Stimulated activated naive CD4-positive, alpha-beta T cell treated with Interleukin-2 at 50 U/mL for 16 hours (primary cell): ENCODE measurements at places on chromosomes 16 and 17.

- DNase-seq: peak; percentile 56
These were observed at the start of gene ZNF768 for GRCh38 chr16:30526137-30526822. Gene ZNF768, minus strand, starts transcription at chr16:30526566. Its CDS starts 153 bp downstream, at chr16:30526413.

DNA sequence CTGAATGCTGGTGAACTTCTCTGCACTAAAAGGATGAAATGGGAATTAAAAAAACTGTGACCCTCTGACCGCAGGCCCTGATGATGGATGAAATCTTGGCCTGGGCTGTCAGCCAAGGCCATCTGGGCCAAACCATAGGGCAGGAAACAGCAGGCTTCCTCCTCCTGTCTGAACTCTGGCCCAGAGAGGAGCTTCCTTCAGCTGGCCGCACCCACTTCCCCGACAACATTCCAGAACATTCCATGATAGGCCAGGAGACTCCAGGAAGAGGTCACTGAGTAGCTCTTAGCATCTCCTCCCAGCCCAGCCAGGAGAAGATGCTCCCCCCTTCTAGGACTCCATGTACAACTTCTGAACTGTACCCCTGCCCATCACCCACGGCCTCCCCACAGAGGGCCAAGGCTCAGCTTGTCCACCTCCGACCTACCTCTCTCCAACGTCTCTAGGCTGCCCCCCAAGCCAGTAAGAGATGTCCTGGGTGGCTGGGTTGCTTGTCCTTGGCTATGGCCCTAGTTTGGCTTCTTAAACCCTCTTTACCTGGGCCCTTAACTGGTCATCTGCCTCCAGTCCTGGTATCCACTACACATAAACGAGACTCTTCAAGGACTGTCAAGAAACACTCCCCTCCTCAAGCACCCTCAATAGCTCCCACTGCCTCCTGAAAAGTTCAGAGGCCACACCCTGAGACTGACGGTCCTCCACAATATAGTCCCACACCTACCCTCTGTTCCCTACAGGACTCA lies 1.7 kb downstream of the RPH3AL start:
- DNase-seq: no peak

GRCh38 chr17:3688852-3689261 lies 7.1 kb downstream of the P2RX5 start:
- DNase-seq: no peak

- no peak for DNase-seq
These were observed 43.8 kb upstream of the ATP2A3 start for GRCh38 chr17:4008082-4008435.

DNA sequence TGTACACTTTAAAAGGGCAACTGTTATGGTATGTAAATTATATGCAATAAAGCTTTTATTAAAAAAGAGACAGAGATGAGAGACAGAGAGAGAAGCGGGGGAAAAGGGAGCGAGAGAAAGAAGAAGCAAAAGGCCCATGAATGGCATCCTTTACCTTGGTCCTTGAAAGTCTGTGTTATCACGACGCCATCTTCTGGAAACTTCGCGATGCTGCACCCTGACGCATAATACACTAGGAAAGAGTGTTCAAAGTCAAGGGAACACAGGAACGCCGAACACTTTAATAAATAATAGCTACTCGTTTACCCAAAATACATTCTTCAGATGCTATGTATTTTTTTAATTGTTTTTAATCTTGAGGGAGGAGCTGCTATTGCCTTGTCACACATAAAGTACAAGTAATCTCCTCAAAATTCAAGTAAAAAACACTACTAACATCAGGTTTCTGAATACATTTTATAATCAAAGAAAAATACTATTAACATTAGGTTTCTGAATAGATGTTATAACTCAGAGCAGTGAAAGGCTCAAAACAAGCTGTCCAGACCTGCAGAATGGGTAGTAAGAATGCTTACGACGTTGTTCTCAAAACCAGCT lies 23.0 kb upstream of the SLC38A8 start:
- no peak for DNase-seq

DNA sequence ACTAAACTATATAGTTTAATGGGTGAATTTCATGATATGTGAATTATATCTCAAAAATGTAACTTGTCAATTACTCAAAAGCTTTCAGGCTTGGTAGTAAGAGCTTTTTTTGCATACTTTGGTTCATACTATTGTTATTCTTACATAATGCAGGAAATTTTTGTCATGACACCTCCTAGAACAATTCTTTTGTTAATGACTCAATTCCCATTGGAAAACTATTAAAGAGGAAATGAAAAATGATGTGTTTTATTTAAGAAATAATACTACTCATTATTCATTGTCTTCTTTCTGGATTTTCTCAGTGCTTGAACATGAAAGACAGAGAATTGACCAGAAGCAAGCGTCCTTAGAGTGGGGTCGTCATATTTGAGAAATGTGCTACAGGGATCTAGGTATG lies 196.4 kb upstream of the KCNJ16 start:
- no peak for DNase-seq

GRCh38 chr17:14921936-14922335 lies 343.2 kb downstream of the PMP22 start:
- DNase-seq: no peak

DNA sequence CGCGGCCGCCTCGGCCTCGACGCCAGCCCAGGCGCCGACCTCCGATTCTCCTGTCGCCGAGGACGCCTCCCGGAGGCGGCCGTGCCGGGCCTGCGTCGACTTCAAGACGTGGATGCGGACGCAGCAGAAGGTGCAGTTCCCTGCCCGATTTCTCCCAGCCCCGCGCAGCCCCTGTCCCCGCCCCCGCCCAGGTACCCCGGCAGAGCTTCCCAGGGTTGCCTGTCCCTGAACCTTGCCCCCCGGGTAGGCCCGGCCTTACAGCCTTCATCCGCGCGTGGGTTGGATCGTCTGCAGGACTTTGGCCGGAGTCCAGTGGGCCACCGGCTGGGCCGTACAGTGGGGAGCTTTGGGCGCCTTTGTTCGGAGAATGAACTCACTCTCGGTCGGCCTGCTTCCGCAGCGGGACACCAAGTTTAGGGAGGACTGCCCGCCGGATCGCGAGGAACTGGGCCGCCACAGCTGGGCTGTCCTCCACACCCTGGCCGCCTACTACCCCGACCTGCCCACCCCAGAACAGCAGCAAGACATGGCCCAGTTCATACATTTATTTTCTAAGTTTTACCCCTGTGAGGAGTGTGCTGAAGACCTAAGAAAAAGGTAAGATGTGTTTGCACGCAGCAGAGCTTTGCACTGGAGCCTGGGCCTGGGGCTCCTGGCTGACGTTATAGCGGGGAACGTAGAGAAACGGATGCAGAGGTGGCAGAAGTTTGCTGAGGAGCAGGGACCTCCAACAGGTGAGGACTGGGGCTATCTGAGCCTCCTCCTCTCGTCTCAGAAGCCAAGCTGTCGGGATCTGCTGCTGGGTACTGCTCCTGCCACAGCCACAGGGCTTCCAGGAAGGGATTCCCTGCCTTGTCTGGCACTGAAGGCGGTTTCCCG lies 593 bp downstream of the GFER start:
- no peak for DNase-seq

DNA sequence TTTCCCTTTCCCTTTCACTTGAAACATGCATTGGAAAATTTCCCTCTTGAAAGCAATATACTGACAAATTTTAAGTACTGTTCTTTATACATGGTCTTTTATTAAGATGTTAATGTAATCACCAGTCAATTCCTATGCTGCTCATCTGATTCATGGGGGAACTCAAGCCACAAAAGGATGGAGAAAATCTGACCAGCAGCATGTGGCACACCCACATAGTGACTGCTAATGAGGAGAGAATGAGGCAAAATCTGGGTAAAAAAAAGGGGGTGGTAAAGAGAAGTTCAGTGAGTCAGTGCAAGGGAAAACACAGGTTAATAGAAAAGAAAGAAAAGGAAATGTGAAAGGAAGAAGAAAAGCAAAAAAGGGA lies 11.3 kb downstream of the RFFL start:
- DNase-seq: no peak

- no peak for DNase-seq
These were observed 19.9 kb downstream of the LDHD start for GRCh38 chr16:75096656-75097055.

DNA sequence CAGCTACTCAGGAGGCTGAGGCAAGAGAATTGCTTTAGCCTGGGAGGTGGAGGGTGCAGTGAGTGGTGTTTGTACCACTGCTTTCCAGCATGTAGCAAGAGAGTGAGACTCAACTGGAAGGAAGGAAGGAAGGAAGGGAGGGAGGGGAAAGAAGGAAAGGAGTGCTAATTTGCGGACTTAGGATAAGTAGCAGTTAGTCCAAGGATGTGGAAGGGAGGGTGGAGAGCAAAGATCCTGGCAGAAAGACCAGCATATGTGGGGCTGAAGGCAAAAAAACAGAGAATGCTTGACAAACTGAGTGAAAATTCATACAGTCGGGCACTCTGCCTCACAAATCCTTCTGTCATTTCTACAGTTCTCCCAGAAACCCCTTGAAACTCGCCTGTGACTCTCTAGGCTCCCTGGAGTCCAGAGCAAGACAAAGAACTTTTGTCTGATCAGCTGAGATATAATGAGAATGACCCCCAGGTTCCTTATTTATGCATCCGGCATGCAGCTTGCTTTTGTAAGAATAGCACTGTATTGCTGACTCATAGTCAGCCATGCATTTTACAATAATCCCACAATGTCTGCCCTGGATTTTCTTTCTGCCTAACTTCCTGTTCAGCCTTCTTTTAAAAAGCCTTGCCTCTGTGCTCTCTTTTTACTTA lies 31.5 kb downstream of the CDK5RAP3 start:
- DNase-seq: no peak

DNA sequence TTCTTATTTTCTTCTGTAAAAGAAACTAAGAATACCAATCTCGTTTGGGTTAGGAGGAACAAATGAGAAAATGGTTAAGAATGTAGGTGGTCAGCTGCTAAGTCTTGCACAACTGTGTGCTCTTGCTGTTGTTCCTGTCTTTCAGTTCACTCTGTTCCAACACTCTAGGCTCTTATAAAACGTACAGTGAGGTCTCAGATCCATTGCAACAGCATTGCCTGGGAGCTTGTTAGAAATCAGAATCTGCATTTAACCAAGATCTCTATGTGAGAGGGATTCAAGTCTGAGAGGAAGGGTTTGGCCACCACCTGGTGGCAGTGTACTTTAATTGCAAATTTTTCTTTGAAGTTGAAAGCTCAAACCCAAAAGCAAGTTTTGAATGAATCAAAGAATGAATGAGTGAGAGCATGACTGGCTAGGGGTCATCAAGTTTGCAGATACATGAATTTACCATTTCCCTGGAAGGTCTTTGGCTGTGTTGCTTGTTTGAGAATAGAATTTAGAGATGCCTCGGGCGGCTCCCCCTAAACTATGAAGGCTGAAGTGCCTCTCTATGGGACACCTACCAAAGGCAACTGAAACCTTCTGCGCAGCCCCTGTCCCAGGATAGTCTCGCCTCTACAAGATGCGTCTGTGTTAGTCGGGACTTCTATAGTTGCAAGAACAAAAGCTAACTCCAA lies 2.5 kb downstream of the ALOX15B start:
- DNase-seq: peak; percentile 2

GRCh38 chr17:38560503-38561318 lies 45.0 kb downstream of the SRCIN1 start:
- no peak for DNase-seq

GRCh38 chr16:79618692-79619050 lies 18.1 kb upstream of the MAF start:
- peak; percentile 81 for DNase-seq

GRCh38 chr16:57530522-57531252 lies 5.7 kb downstream of the CCDC102A start:
- no peak for DNase-seq

GRCh38 chr17:2025622-2026309 lies 632 bp upstream of the RTN4RL1 start:
- DNase-seq: no peak

DNA sequence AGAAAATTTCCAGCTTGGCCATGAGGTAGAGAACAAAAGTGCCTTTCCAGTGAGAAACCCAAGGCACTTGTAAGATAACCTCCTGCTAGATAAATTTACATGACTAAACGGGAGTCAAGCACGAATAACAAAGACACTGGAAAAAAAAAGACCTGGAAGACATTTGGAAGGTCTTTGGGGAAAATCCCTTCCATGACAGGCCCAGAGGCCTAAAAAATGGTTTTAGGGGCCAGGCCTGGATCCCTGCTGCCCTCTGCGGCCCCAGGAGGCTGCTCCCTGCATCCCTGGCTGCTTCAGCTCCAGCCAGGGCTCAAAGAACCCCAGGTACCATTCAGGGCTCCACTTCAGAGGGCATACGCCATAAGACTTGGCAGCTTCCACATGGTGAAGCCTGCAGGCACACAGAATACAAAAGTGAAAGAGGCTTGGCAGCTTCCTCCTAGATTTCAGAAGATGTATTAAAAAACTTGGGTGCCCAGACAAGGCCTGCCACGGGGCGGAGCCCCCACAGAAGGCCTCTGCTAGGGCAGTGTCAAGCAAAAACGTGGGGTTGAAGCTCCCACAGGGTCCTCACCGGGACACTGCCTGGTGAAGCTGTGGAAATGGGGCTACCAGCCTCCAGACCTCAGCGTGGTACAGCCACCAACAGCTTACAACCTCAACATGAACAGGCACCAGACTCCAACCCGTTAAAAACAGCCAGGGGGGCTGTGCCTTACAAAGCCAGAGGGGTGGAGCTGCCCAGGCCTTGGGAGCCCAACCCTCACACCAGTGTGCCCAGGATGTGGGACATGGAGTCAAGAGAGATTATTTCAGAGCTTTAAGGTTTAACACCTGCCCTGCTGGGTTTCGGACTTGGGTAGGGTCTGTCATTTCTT lies 77.1 kb downstream of the SDK2 start:
- no peak for DNase-seq

DNA sequence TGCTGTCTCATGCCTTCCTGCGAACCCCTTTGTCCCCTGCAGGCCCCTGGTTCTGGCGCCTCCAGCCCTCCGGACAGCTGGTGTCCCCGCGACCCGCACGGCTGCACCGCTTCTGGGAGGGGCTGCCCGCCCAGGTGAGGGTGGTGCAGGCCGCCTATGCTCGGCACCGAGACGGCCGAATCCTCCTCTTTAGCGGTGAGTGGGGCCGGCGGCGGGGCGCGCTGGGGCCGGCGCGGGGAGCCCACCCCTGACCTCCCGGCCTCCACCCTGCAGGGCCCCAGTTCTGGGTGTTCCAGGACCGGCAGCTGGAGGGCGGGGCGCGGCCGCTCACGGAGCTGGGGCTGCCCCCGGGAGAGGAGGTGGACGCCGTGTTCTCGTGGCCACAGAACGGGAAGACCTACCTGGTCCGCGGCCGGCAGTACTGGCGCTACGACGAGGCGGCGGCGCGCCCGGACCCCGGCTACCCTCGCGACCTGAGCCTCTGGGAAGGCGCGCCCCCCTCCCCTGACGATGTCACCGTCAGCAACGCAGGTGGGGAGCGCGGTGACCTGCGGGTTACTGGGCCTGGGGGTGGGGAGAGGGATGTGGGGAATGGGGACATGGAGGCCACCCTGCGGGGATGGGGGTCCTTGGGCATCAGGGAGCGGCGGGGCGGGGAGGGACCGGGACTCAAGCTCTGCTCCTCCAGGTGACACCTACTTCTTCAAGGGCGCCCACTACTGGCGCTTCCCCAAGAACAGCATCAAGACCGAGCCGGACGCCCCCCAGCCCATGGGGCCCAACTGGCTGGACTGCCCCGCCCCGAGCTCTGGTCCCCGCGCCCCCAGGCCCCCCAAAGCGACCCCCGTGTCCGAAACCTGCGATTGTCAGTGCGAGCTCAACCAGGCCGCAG lies 7.1 kb upstream of the IL32 start:
- DNase-seq: peak; percentile 49

- no peak for DNase-seq
These were observed 97.1 kb downstream of the PITPNC1 start for GRCh38 chr17:67474081-67474661.

- no peak for DNase-seq
These were observed 3.1 kb upstream of the NPW start for GRCh38 chr16:2016407-2016922.

GRCh38 chr16:67718668-67719047 lies 458 bp downstream of the GFOD2 start:
- DNase-seq: no peak
